ENCODE measurements at places on chromosomes 4 and X.

DNA sequence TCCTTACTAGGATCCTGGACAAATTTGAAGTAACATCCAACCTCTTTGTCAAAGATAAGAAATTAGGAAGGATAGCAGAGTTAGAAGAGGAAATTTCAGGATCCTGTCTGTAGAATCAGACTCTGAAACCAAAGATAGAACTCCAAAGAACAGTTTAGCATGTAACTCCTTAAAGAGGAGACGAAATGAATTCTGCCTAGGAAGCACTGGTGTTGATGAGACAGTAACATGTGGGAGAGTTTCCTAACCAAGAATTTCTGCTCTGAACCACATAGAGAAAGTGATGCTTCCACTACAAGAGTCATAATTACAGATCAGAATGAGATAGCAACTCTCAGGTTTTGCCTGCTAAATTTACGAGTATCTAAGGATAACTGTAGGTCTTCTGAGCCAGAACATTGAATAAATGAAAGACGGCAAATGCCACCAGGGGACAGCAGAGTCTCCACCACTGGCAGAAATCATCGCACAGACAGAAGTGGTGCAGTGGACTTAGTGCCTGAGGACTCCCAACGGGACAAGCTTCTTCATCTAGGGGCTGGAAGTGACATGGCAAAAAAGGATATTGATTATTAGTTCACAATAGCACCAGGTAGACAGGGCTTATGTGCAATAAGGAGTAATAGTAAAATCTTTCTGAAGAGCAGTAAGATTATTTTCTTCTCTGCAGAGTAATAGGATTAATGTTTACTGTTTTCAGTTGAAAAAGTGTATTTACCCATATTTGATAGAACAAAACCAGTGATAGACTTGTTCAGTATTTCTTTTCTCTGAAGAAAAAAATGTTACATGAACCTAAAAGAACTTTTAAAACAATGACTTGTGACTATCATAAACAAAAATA, 6.7 kb upstream of the PPID start:
- peak; percentile 69 for DNase-seq

DNA sequence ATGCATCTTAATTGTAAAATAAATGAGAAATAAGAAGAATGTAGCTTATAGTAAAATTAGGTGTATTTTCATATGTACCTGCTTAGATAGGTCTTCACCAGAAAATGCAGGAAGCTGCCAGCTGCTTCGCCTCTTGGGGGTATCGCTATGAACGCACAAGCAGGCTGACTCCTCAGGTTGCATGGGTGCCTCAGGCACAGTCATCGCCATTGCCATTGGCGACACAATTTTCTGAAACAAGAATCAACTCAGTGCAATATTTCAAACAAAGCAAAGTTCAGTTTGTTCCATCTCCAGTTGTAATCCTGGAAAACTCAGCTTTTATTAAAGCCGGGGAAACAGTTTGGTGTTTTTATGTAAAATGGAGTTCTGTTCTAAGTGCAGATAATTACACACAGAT, 29.7 kb downstream of the STOX2 start:
- DNase-seq, result no peak

- DNase-seq, result no peak
Measured at GRCh38 chr4:101304916-101305315, 42.4 kb downstream of the PPP3CA start.

DNA sequence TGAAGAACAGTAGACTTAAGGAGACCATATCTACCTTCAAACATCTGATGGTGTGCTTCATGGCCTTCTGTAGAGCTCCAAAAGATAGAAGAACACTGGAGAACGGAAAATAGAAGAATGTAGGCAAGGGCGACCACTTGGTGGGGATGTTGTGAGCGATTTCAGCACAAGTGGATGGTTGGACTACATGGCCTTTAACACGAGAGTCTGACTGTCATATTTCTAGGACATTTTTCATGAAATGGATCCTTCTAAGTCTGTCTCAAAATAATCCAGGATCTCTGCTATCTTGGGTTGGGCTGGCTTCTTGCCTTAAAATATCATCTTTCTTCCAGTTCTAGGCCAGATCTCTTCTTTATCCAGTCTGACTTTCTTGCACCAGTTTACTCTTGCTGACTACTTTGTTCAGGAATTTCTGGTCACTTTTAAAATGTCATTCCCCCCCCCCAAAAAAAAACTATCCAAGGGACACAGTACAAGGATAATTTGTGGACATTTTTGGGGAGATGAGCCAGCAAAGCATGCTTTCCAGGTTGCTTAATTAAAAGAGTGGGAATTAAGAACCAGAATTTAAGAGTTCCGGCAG, 1.2 kb upstream of the MID1IP1 start:
- no peak for DNase-seq

DNA sequence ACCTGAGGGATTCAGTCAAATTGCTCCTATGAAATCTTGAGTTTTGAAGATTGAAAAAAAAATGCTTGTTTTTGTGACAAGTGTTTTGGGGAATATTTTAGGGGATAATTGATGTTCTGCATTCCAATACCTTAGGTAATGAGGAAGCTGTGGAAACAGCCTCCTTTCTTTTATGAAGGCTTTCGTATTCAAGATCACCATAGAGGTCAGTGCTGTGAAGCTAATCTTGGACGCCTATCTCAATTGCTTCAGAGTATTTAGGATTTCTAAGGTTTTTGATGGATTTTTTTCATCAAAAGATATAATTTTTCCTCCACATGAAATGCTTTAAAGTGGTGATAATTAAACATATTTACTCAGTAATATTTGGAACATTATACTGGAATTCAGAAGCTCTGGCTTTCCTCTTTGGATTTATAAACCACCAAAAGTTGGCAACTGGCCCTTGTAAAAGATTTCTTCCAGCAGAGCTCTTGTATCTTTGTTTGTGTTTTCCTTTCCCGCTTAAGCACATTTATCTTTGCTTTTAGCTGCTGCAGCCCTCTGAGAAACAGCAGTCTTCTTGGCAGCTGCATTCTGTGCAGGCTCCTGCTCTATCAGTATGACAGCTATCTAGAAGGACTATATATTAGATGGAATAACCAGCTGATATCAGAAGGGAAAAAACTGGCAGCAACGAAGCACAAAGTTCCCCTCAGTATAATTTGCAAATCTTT, 63.7 kb downstream of the HMGB2 start:
- peak; percentile 10 for DNase-seq

- no peak for DNase-seq
Measured at GRCh38 chr4:7186031-7186430, 6.3 kb upstream of the SORCS2 start.

DNA sequence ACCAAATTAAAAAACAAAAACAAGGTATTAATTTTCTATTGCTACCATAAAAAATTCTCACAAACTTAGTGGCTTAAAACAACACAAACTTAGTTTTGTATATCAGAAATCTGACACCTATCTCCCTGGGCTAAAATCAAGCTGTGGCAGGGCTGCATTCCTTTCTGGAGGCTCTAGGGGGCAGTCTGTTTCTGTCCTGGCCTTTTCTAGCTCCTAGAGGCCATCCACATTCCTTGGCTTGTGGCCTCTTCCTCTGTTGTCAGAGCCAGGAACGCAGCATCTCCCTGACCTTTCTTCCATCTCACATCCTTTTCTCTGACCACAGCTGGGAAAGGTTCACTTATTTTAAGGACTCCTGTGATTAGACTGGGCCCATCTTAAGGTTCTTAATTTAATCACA, 38.9 kb upstream of the TLR2 start:
- DNase-seq, result no peak

- no peak for DNase-seq
Measured at GRCh38 chrX:111191598-111191997, 78.7 kb downstream of the CAPN6 start.

DNA sequence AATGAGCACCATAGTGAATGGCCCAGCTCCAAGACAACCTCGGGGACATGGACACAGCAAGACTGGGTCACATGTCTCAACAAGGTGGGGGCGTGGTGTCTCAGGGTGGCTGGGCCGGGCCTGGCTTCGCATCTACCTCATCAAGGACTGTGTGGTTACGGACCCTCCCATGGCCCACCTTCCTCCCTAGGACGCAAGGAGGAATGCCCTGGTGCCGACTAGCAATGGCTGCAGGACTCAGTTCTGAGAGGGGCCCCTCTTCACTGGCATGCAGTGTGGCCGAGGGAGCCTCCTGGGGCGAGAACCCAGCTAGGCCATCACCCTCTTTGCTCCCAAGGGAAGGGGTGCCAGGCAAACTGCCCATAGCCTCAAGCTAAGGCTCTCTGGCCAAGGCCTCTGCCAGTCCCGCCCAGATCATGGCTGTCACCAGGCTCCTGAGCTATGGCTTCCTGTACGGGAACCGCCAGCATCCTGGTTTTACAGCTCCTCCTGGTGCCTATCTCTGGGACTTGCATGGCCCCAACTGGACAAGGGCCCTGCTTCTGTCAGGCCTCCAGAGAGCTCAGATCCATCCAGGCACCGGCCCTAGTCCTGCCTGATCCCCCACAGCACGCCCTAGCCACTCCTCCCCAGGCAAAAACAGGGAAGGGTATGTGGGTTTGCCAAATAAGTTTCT, 218.0 kb upstream of the AGTR2 start:
- DNase-seq, result no peak

DNA sequence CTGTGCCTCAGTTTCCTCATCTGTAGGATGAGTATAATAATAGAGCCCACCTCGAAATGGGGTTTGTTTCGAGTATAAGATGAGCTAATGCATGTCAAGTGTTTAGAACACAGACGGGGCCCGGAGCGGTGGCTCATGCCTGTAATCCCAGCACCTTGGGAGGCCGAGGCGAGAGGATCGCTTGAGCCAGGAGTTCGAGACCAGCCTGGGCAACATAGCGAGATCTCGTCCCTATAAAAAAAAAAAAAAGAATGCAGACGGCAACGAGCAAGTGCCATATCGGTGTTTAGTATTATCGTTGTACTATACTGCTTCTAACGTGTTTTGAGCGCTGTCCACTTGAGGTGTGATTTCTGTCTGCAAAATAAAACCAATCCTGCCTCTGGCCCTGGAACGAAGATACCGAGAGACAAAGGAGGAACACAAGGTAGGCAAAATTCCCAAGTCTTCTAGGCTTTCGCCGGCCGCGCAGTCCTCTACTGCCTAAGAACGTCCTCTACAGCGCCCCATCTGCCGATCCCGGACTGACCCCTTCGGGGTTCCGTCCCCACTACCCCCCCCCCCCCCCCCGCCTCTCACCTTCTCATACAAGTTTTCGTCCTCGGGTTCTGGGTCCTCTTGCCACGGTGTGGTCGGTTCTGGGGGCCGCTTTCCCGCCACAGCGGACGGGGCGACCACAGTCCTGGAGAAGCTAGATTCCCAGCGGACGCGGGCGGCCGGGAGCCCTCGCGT, 442 bp downstream of the NDUFB11 start:
- peak; percentile 25 for DNase-seq

DNA sequence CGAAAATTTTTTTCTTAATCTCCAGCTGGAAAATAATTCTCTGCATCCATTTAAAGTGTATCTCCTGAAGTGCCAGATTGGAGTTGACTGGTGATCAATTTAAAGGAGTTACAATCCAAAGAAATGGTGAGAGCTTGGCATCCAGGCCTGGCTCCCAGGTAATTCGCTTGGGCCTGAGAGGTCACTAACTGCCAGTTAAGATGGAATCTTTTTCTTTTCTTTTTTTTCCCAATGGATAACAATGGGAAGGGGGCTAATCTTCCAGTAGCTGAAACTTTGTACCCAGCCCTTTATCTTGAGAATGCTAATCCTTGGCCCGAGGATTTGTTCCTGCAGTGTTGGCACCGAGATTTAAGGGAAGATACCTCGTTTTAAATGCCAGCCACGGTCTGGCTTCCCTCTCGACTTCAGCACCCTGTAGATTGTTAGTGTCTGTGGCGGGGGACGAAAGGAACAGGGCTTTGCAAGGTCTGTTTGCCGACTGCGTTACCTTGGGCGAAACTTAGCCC, 13.3 kb upstream of the PITX2 start:
- DNase-seq, result no peak
